ENCODE measurements at places on chromosomes 2 and 18.

DNA sequence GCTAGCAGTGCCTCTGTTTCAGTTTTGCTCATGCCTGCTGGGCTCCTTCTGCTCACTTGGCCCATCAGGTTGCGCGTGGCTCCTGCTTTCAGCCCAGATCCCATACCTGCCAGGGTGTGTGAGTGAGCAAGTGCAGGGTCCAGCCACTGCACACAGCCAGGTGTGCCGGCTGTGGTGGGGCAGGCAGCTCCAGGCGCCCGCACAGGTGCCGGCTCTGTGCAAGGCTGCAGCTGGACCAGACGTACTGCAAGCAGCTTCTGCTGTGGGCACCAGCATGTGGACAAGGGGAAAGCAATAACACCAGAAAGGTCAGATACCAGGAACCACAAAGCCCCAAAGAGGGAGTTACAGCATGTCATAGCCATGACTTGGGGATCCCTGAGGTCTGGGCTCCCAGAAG is 5.6 kb upstream of the PCARE start:
- DNase-seq = no peak

- DNase-seq = no peak
Measured at GRCh38 chr2:219789476-219789875, 162.0 kb downstream of the SLC4A3 start.

- no peak for DNase-seq
Measured at GRCh38 chr2:139217641-139218040, 437.5 kb upstream of the NXPH2 start.

DNA sequence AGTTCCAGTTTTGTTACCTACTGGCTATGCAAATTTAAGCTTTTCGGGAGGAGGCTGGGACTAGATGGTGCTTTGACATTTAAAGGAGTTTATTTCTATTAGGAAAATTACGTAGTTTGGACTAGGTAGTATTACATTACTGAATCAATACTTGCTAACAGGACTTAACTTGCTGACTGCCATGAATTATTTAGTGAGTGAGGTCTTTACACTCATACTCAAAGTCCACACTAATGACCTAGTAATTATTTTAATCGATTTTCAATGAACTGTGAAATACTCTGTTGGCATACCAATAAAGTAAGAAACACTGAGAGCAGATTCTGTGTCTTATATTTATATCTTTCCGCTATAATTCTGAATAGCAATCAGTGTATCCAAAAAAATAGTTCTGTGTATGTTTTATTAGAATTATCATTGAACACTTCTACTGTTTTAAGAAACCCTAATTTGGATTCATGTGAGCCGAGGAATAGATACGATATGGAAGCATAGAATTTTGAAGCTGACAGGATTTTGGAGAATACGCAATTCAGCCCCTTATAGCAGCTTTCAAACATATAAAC is 55.0 kb downstream of the CHST9 start:
- DNase-seq = no peak

DNA sequence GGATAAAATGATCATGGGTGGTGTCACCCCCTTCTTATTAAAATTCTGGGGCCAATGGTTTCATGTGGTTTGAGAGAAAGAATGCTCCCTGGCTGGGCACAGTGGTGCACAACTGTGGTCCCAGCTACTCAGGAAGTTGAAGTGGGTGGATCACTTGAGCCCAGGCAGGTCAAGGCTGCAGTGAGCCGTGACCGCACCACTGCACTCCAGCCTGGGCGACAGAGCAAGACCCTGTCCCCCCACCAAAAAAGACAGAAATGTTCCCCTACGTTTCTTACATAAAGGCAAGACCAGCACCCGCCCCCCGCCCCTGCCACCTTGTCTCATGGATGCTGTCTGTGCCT is 53.0 kb upstream of the ID2 start:
- DNase-seq = no peak

DNA sequence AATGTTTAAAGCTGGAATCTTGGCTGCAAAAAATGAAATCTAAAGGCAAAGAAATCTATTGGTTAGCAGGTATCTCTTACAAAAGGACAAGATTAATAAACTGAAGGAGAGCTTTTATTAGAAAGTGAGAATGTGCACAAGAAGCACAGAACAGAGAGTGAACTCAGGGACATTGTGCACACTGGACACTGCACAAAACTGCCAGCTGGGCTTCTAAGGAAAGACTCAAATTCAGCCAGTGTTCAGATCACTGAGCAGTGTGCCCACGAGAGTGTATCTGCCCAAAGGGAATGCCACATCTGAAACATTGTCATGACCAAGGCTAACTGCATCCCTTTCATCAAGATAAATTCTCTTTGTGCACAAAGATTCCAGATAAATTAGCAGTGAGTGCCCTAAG is 129.7 kb upstream of the KCNH7 start:
- DNase-seq = no peak

DNA sequence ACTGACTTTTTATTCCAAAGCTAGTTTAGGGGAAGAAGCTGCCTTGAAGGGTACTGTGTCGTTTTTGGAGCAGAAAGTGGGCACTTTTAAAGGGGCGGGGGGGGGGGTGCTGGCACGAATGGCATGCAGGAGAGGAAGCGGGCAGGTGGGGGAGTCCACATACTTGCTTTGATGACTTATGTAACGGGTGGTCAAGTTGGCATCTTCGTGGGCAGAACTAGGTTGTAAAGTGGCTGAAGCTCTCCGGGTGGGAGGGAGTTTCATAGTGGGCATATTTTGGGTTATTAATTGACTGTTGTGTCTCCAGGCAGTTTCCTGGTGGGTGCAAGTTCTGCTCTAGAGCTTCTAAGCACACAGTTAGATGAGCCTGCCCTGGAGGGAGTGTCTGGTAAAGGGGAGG is 19.9 kb downstream of the PCARE start:
- DNase-seq = no peak

GRCh38 chr2:71607151-71607889 is 154.0 kb downstream of the DYSF start:
- no peak for DNase-seq

- no peak for DNase-seq
Measured at GRCh38 chr18:44601447-44601846, 79.2 kb upstream of the SETBP1 start.

DNA sequence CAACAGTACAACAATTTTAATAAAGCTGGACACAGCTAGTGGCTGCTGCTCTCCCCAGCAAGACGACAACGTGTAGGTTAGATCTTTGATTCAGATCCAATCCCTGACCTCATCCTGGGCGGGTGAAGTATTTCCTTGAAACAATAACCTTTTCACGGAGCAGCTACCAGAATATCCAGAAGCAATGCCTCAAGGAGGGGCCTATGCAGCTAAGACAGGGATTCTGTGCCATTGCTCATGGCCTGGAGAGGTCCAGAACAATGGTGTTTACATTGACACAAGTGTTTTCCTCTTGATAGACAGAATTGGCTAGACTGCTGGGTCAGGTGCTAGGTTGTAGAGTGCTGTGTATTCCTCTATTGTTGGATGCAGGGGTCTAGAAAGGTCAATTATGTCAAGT is 520.1 kb downstream of the BCL11A start:
- no peak for DNase-seq

- no peak for DNase-seq
Measured at GRCh38 chr2:70691497-70692140, 76.4 kb downstream of the ADD2 start.

All from stimulated activated CD4-positive, alpha-beta T cell treated with anti-CD3 and anti-CD28 coated beads, Interleukin-15, amount 100 ng/mL, for 1 hour (primary cell).